ENCODE measurements at places on chromosomes 1 and 21.

DNA sequence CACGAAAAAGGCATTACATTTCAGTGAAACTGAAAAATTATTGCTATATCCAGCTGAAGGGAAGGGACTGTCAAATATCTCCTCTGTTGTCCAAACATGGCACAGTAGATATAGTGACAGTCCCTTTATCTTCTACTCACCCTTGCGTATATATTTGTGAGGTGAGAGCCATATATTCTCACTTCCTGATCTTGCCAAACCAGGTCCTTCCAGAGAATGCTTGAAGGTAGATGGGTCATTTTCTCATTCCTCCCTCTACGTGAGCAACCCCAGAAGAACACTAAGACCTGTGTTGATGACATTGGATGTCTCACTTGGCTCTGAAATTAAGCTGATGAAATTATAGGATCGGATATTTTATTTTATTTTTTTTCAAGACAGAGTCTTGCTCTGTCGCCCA lies 151.2 kb downstream of the DHRS3 start:
- DNase-seq = no peak

DNA sequence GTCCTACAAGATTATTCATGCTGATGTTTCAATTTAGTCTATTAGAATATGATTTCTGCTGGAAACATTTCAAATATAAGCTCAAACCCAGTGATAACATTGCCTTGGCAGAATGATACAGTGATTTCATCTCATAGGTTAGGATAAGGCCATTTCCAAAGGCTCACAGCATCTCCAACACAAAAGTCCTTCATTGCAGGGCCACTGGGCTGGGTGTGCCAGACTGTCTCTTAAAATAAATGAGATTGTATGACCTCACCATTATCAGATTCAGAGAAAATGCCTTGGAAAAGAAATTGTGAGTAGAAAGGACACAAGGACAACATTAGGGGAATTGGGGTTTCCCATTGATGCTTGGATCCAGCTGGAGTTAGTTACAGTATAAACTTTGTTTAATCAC lies 30.4 kb downstream of the NGF start:
- no peak for DNase-seq

- DNase-seq = no peak
Measured at GRCh38 chr21:42833439-42833815, 45.9 kb downstream of the WDR4 start.

- DNase-seq = no peak
Measured at GRCh38 chr21:42158846-42159245, 60.1 kb upstream of the ABCG1 start.

- DNase-seq = no peak
Measured at GRCh38 chr1:221911714-221912113, 169.8 kb upstream of the DUSP10 start.

DNA sequence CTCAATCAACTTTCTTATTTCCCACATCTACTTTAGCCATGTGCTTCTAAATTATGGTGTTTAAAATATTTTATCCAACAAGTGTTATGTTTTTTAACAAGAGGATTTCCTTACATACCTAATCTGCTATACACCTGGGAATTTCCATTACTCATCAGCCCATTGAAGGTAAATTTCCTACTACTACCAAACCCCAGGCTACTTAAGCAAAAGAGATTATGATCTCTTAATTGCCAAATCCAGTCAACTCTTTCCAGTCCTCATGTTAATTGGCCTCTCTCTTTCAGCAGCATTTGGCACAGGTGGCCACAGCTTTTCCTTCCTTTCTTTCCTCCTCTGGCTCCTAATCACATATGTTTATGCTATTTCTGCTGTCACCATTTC lies 5.1 kb upstream of the C1orf162 start:
- no peak for DNase-seq

- peak; percentile 34 for DNase-seq
Measured at GRCh38 chr1:27341525-27342252, at the start of gene SYTL1. TSS of gene SYTL1 (plus strand) at chr1:27342022. CDS start at chr1:27345335, 3,313 bp downstream.

DNA sequence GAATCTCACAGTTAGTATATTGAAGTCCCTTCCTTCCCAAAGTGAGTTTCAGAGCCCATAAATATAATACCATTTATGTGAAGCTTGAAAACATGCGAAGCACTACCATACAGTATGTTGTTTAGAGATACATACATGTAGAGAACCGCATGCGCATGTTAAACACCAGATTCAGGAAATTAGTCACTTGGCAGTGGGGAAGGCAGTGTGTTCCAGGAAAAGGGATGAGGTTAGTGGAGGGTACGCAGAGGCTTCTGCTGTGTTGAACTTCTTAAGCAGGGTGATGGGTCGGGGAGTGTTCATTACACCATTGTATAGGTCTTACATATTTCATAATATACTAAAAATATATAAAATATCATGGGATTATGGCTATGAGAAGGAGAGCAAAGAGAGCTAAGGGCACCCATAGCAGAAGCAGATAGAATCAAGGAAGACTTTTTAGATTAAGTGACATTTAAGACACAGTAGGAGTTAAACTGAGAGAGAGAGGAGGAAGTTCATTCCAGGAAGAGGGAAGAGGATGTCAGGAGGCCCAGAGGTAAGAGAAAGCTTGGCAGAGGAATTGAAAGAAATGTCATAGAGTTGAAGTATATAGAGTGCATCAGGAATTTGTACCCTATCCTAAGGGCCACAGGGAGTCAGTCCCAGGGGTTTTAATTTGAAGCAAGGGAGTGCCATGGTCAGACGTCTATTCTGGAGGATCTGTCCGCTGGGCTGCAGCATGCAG lies 43.5 kb upstream of the SARS1 start:
- DNase-seq = no peak

GRCh38 chr1:153805886-153806719 lies 30.9 kb downstream of the SLC27A3 start:
- DNase-seq = no peak

- no peak for DNase-seq
Measured at GRCh38 chr1:89125240-89125912, 538 bp downstream of the GBP2 start.

- no peak for DNase-seq
Measured at GRCh38 chr1:110069404-110070281, 829 bp downstream of the ALX3 start.

- no peak for DNase-seq
Measured at GRCh38 chr1:239682960-239683359, 296.6 kb downstream of the CHRM3 start.

- no peak for DNase-seq
Measured at GRCh38 chr1:182629499-182630096, 25.4 kb upstream of the RGS16 start.

- no peak for DNase-seq
Measured at GRCh38 chr1:201539561-201540431, 869 bp downstream of the NAV1 start.

DNA sequence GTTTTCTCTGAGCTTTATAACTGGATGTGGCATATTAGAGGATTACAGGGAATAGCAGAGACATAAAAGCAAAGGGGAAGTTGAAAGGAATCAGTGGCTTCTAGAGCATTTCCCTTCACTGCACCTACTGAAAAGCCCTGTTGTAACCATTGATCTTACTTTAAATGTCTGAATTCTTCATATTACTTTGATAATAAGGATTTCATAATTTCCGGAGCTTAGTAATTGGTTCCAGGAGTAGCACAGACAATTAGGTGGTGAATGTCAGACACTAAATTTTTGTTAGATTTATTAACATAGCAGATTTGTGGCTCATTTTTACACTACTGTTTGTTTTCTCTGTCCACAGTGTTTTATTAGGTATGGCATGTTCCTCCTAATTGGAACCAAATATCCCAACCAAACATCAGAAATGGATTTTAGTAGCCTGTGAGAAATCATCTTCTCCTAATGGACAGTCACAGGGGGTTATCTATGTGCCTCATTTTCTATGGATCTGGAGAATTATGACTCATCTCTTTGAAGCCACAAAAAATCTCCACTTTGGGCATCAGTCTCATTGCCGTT lies 100.5 kb downstream of the GIPC2 start:
- DNase-seq = no peak

DNA sequence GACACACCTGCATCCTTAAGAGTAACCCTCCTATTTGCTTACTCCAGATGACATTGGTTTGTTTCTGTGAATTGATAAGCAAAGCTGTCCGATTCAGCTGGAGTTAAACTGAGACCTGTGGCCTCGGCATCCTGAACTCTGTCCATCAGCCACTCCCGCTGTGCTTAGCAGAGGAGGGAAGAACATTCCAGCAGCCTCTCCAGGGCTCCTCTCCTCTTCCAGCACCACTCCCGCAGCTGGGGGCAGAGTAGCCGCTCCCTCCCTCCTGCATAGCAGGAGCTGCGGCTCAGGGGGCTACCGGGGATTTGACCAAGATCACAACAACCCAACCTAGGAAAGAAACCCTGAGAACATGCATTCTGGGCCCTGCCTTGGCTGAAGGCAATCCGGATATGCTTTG lies 8.8 kb downstream of the LRRC38 start:
- no peak for DNase-seq

DNA sequence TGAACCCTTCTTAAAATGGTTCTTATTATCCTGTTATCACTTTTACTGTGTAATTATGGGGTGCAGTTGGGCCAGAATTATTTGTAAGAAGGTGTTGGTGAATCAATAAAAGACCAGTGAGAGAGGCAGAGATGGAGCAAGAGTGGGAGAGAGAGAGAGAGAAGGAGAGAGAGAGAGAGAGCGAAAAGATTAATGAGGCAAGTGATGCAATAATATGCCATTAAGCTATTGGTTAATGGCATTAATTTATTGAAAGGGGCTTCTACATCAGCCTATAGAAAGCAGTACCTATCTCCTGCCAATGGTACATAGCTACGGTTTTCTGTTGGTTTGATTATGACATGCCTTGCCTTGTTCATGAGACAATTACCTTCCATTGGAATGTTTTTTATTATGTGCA lies 388.7 kb downstream of the RPS6KC1 start:
- DNase-seq = no peak

GRCh38 chr1:200206761-200207160 lies 179.3 kb downstream of the NR5A2 start:
- no peak for DNase-seq

- peak; percentile 28 for DNase-seq
Measured at GRCh38 chr1:91555821-91556531, 55.3 kb downstream of the CDC7 start.

DNA sequence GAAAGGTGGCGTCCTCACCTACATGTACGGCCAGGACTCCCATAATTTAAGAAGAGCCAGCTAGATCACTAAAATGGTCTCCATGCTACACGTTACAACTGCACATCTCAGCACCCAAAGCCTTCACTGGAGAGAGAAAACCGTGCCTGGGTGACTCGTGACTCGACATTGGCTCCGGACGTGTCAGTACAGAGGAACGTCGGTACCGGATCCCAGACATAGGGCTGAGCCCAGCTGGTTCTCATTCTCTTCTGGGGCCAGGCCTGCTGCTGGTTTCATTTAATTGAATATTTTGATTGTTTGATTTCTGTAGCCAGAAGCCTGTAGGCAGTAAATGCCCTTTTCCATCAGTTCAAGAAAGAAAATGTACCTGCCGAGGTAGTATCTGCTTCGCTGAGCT lies 93.1 kb downstream of the HHIPL2 start:
- no peak for DNase-seq

DNA sequence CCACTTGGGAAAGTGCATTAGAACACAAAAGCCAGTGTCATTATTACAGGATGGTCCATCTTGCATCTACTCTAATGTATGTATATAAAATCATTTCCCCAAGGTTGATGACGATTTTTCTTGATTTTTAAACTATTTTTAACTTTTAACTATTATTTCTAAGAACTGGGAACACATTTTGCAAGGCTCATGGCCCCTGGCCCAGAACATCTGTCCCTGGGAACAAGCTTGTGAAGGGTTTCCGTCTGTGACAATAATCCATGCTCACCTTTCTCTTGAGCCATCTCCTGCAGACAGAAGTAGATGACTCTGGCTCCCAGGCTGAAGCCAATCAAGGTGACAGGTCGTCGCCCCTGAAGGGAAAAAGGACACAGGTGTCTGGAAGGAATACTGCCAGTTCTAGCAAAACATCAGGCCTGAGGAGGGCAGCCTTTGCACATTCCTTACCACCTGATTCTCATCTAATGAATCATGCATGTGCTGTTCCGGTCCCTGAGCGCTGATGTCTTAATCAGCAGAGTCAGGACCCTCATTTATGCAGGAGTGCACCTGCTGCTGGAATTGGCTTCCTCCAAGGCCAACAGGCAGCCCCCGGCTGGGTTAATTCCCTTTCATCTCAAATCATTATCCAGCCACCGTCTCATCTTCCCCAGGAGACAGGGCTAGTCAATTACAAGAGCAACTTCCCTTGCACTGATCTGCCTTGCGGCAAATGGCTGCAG lies 62.5 kb downstream of the TMCO4 start:
- no peak for DNase-seq

DNA sequence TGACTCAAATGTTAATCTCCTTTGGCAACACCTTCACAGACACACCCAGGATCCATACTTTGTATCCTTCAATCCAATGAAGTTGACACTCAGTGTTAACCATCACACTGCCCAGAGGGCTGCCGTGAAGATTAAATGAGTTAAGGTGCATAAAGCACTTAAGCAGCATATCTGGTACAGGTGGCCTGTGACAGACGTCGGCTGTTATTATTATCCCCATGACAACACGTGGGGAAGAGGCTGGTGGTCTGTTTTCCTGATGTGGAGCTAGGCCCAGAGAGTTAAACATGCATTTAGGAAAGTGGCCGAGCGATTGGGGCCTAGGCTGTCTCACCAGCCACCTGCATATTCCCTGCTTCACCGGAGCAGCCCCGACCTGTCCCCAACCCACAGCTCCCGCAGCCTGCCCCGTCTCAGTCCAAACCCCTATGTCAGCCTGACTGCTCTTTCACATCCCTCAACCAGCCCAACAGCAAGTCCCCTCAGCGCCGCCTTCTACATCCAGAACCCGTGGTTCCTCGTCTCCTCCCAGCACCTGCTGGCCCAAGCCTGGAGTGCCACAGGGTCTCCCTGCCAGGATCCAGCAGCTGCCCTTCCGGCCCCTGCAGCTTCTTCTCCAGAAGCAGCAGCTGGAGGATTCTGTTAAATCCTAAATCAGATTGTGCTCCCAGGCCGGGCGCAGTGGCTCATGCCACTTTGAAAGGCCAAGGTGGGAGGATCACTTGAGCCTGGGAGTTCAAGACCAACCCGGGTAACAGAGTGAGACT lies 77.9 kb downstream of the FBXO2 start:
- DNase-seq = no peak

DNA sequence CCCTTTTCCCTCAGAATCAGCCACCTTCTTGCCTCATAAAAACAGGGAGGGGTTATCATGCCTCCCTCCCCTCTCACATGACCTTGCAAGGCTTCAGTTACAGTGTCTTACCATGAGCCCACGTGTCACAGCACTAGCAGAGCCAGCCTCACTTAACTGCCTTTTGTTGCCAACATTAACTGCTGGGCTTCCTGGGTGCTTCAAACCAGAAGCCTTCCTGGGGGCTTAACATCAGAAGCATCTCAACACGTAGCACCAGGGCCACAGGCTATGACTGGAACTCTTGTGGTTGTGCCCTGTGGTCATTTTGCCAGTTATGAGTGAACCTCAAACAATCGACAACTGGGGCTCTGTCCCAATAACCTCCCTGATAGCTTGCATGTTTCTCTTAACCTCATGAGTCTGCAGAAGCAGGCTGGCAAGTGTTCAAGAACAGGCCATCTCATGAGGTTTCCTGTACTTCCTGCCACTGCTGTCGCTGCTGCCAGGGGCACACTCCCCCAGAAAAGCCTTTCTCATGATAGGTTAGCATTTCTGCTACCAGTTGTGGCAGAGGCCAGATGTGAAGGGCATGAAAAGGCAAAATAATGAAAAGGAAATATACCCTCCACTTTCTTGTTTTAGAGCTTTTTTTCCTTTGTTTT lies 132.2 kb downstream of the GLUL start:
- DNase-seq = peak; percentile 24

GRCh38 chr1:243234978-243235647 lies 20.0 kb downstream of the CEP170 start:
- DNase-seq = no peak

All from stimulated activated CD8-positive, alpha-beta memory T cell treated with anti-CD3 and anti-CD28 coated beads, Interleukin-15, amount 100 ng/mL, for 1 hour (primary cell).